ENCODE measurements at places on chromosomes 12 and 14. TPM values are rescaled to one million over a fixed set of nuclear protein-coding genes. Genes with fewer than 3 reads are reported as not detected.
A peak's percentile ranks its signal among the peaks of the same experiment; 100 is the strongest.

The PTPRQ gene
- polyA plus RNA-seq: 0.11 TPM

- no peaks in the 10 kb centered on the region for H3K36me3 ChIP-seq
- DNase-seq: no peak
- H3K4me3 ChIP-seq: no peak overlapping the region
- no peaks in the 10 kb centered on the region for H3K4me1 ChIP-seq
- no peak overlapping the region for H3K27ac ChIP-seq
- H3K27me3 ChIP-seq: no peaks in the 10 kb centered on the region
Measured at GRCh38 chr14:35897616-35898111, 71.5 kb downstream of the BRMS1L start.

- no peak for DNase-seq
- H3K36me3 ChIP-seq: no peaks in the 10 kb centered on the region
- peaks cover 38% of the 10 kb centered on the region for H3K4me1 ChIP-seq
- no peaks in the 10 kb centered on the region for H3K27me3 ChIP-seq
- H3K4me3 ChIP-seq: peak overlapping the region; percentile 62
Measured at GRCh38 chr14:92040431-92041051, 682 bp upstream of the TRIP11 start.

DNA sequence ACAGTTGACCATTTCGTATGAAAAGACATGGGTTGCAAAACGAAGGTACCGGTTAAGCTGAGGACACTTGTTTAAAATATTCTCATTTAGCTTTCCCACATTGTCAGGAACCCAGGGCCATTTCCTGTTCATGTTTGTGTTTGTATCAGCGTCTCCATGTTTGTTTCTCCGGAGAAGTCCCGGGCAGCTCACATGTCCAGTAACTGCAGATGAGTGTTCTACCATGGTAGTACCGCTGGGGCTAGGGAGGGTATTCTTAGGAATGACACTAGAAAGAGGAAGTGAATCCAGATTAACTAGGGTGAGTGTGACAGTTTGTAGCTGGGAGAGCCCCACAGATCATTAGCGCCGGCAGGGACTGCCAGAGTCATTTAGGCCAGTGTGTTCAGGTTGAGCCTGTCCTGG, 50.0 kb upstream of the EVL start:
- no peaks in the 10 kb centered on the region for H3K36me3 ChIP-seq
- no peak overlapping the region for H3K27ac ChIP-seq
- H3K4me3 ChIP-seq: no peak overlapping the region
- DNase-seq: no peak
- H3K4me1 ChIP-seq: peaks cover 54% of the 10 kb centered on the region

DNA sequence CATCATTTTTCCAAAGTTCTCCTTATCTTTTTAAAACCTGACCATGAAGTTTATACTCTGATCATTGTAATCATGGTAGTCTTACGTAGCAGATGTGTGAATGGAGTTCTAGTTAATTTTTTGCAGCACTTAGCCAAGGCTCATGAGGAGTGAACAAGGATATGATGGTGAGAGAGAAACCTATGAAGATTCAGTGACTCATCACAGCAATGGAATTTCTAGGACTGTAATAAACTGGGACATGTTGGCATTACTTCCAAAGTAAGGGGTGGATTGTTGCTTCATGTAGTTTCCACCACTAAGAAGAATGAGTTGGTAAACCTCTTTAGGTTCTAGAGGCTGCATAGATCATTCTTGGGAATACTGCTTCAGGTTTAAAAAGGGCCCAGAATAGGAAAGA, 102.7 kb downstream of the LRRIQ1 start:
- H3K4me1 ChIP-seq: no peaks in the 10 kb centered on the region
- H3K36me3 ChIP-seq: no peaks in the 10 kb centered on the region
- DNase-seq: no peak
- H3K27me3 ChIP-seq: no peaks in the 10 kb centered on the region
- H3K27ac ChIP-seq: no peak overlapping the region
- no peak overlapping the region for H3K4me3 ChIP-seq

The ARHGEF25 gene
- polyA plus RNA-seq: 86.4 TPM

DNA sequence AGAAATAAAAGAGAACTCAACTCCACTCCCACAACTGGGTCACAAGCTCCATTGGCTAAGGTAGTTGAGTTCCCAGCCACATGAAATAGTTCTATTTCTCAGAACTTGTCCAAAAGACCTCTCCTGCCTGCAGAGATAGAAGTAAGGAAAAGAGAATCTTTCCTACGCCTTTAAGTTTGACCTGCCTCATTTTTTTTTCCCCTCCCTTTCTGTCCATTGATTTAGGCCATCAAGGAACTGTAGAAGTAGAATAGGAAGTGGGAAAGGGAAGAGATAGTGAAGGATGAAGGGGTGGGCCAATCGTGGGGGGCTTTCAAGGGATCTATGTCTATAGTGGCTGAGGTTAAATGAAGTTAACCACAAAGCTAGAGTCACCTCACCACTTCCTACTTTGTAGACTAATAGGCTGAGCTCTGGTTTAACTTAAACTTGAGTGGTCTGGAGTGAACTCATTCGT, 13.9 kb upstream of the NUDT4 start:
- no peaks in the 10 kb centered on the region for H3K36me3 ChIP-seq
- H3K4me3 ChIP-seq: no peak overlapping the region
- H3K27ac ChIP-seq: no peak overlapping the region
- no peaks in the 10 kb centered on the region for H3K27me3 ChIP-seq
